ENCODE measurements at places on chromosomes 4 and X. TPM values are rescaled to one million over a fixed set of nuclear protein-coding genes. Genes with fewer than 3 reads are reported as not detected.

VEGFD gene
- not detected for polyA plus RNA-seq

PASD1 gene
- not detected for polyA plus RNA-seq

ALPK1 gene
- 6.7 TPM for polyA plus RNA-seq

UGT2B15 gene
- not detected for polyA plus RNA-seq

DNA sequence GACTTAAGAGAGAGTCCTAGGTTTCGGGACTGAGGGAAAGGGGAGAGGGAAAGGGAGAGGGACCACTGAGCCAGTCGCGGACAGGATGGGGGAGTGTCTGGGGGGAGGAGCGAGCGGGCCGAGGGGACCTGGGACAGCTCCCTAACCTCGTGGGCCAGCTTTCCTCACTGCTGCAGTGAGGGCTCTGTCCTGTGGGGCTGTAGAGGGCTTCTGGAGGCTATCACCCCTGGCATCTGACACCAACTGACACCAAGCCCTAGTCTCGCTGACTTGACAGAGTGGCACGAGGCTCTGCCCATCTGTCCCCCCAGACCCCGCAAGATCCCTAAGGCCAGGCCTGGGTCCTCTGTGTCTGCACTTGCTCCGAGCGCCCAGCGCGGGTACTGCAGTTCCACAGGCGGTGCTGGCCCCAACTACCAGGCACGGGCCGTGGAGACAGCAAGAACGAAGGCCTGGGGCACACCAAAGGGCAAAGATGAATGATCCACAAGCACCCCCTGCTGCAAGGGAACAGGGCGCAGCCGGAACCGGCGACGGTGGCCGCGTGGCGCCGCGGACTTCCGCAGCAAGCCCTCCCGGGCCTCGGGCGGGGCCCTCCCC lies 465 bp downstream of the HAUS7 start:
- DNase-seq, result no peak

DNA sequence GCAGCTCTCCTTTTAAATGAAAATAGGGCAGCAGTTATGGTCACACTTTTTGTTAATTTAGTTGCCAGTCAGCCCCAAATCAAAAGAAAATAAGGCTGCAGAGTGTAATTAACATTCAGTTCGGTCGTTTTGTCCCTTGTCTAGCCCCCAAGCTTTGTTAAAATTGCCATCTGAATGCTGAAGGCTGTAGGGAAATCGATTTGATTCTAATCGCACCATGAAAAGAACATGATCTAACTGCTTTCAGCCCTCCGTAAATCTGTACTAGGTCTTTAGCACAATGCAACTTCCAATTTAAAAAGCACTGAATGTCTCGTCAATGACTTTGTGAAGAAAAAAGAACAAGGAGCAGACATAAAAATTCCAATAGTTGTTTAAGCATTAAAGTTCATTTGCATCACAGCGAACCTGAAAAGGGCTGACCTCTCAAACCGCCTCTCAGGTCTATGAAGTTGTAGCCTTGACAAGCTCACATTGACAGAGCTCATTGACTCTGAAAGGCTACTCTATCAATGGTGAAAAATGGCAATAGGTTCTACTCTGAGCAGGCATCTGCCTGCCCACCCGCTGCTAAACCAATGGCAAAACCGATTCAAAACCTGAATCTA lies 48.9 kb downstream of the CHIC2 start:
- no peak for DNase-seq

- DNase-seq, result no peak
Observed at GRCh38 chrX:50448565-50448964, 22.1 kb downstream of the DGKK start.

GRCh38 chr4:82782626-82783345 lies 15.8 kb downstream of the SCD5 start:
- no peak for DNase-seq

GRCh38 chr4:7347981-7348380 lies 86.7 kb downstream of the PSAPL1 start:
- DNase-seq, result no peak

- no peak for DNase-seq
Observed at GRCh38 chrX:14506866-14507265, 22.5 kb upstream of the GLRA2 start.

DNA sequence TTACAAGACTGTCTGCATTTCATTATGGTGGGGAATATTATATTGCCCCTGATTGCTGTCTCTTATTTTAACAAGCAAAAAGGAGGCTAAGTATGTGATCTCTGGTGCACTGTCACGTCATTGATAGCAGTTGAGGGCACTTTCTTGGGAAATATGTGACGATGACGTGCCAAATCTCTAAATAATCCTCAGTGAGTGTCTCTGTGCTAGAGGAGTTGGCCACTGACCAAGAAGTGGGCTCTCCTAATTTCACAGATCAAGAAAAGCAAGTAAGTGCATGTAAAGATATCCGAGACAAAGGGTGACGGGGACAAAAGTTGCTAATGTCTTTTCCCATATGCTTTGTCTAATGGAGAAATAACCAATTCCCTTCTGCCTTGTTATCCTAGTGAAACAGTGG lies 487.4 kb upstream of the TENM3 start:
- no peak for DNase-seq

All from B cell (primary cell).